ENCODE measurements at places on chromosomes 7 and 10.

GRCh38 chr10:50788951-50789945 lies 49.5 kb downstream of the ASAH2B start:
- no peak for DNase-seq

GRCh38 chr10:21292763-21293517 lies 232.5 kb downstream of the SKIDA1 start:
- no peak for DNase-seq

DNA sequence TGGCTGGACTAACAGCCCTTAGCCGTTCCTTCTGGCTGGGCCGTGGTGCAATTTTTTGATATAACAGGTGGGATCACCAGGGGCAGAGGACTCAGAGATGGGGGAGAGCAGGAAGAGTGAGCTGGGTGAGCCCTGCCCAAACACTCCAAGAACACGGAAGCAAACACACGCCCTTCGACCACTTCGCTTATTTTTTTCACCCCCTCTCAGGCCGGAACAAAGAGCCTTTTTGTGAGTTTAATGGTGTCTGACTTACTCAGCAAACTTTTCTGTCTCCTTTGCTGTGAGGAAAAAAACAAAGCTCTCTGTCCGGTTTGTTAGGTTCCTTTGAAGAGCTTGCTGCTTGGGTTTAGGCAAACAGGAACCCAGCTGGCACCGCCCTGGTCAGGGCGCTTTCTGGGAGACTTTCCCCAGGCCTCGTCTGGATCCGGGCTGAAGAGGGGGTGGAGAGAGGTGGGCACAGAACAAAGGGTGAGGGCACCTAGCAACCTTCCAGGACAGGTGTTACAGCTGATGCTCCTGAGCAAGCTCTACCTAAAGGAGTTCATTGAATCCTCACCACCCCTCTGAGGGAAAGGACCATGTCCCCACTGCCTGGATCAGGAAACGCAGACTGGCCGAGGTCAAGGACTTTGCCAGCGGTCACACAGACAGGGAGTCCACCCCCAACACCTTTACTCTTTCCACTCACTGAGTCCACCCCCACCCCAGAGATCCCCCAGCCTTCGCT lies 23.3 kb downstream of the CALML3 start:
- peak; percentile 59 for DNase-seq

DNA sequence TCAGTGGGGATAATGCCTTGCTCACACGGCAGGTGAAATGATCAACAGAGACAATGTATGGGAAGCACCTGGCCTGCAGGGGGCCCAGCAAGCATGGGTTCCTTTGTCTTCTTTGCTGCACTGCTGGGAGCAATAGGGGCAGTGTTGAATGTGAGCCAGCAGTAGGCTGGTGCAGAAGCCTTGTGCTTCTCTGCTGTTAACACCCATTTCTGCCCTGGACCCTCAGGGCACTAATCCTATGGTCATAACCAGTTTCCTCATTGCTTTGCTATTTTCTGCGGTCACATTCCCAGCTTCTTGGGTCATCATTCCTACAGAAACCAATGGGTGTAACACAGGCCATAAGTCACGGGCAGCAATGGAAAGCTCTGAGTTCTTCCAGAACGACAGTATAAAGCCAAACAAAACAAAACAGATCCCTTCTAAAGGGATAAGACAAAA lies 10.9 kb upstream of the LGI1 start:
- no peak for DNase-seq

GRCh38 chr10:66362522-66362921 lies 563.3 kb upstream of the LRRTM3 start:
- no peak for DNase-seq

GRCh38 chr7:29457565-29458011 lies 106.0 kb upstream of the PRR15 start:
- DNase-seq, result no peak

GRCh38 chr7:112896026-112896601 lies 105.9 kb upstream of the TMEM168 start:
- peak; percentile 21 for DNase-seq
